Stimulated activated CD4-positive, alpha-beta T cell treated with anti-CD3 and anti-CD28 coated beads, Interleukin-1b, Interleukin-23, amount 100 ng/mL, for 24 hours (primary cell): ENCODE measurements at places on chromosomes 3 and 15.

DNA sequence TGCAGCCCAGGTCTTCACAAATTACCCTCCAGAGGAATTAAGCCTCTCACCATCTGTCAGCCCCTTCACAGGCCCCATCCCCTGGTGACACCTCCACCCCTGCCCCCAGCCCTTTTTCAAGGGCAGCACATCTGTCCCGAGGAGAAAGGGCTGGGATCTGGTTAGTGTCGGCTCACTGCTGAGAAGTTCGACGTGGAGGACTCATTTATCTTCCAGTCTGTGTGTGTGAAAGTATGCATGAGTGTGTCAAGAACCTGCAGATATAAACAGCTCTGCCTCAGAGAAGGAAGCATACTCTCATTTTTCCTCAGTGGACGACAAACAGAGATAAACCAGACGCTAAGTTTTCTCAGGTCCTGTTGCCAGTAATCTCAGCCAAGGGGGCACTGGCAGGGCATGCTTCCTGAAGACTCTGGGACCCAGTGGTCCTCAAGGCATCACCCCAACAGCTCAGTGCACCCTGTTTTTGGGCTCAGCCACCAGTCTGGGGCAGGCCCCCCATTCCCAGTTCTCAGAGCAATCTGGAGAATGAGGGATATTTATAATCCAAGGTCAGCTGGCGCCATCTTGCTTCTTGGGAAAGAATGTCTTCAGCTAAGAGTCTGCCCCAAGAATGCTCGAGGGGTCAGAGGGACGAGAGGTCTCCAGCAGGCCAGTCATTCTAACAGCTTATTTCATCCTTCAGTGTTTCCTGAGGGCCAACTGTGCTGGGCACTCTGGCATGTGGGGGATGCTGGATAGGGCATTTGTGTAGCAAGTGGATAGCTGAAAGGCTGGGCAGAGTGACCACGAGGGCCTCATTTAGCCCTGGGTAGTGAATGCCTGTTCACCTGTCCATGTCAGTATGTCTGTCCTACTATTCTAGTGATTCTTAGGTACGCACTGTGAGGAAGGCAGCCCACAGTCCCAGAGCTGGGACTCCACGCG is 73.6 kb downstream of the ADCY5 start:
- no peak for DNase-seq

DNA sequence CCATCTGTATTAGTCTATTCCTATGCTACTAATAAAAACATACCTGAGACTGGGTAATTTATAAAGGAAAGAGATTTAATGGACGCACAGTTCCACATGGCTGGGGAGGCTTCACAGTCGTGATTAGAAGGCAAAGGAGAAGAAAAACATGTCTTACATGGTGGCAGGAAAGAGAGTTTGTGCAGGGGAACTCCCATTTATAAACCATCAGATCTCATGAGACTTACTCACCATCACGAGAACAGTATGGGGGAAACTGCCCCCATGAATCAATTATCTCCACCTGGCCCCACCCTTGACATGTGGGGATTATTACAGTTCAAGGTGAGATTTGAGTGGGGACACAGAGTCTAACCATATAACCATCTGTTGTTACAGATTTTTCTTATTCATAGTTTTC is 42.1 kb upstream of the MB21D2 start:
- no peak for DNase-seq

DNA sequence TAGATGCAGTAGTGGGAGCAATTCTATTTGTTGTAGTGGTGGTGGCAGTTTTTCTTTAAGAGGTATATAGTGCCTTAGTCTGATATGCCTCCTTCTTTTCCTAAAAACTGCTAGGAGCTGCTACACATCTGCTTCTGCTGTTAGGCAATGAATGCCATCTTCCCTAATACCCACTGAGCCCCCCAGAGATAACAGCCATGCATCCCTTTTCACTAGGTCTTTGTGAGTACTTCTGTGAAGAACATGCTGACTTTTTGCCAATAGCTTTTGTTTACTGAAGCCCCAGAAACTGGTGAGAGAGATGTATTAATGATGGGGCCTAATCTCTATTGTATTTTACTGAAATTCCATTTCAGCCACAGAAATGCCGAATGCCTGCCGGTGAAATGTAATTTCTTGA is 92.6 kb upstream of the CHL1 start:
- no peak for DNase-seq

- DNase-seq, result no peak
These were observed 89.2 kb downstream of the CORO2B start for GRCh38 chr15:68667800-68668625.

DNA sequence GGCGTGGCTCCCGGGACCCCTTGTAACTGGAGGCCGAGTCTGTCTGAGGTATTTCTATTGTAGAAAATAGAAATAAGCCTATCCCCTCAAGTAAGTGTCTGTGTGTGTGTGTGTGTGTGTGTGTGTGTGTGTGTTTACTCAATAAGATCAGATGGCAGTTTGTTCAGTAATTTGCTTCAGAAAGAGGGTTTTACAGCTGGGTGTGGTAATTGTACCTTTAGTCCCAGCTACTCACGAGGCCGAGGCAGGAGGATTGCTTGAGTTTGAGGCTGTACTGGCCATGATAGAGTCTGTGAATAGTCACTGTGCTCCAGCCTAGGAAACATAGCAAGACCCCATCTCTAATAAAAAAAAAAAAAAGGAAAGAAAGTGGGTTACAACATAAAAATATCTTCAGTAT is 8.7 kb downstream of the SPINT1 start:
- no peak for DNase-seq

DNA sequence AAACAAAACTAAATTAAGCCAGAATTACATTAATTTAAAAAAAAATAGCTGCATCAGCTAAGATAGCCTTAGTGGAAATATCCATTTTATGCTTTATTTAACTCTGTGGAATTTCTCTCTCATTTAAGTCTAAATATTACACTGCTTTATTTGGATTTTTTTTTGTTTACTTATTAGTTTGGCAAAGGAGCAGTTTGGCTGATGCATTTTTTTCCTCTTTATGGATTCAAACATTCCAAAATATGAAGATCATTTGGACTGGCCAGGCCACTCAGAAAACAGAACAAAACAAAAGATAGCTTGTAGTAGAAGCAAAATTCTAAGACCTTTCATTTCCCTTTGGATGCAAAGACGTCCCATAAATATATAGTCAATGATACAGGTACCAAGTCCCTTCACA is 707.3 kb upstream of the UBE2E2 start:
- DNase-seq, result no peak

- no peak for DNase-seq
These were observed 15.7 kb upstream of the DPPA4 start for GRCh38 chr3:109353057-109353456.

DNA sequence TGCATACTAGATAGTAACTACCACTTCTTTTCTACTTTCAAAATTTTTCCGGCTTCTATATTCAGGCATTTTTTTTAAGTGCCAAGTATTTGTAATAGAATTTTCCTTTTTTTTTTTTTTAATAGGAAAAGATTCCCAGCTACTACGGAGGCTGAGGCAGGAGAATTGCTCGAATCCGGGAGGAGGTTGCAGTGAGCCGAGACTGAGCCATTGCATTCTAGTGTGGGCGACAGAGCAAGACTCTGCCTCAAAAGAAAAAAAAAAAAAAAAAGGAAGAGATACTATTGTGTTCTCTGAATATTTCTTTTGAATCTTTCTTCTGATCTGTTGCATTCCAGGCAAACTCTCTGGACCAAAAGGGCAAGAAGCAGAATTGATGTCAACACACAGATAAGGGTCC is 557.3 kb downstream of the FGF12 start:
- no peak for DNase-seq

- no peak for DNase-seq
These were observed 11.7 kb downstream of the ATP2C1 start for GRCh38 chr3:130905551-130905950.

GRCh38 chr3:194572944-194573491 is 60.2 kb downstream of the TMEM44 start:
- no peak for DNase-seq

DNA sequence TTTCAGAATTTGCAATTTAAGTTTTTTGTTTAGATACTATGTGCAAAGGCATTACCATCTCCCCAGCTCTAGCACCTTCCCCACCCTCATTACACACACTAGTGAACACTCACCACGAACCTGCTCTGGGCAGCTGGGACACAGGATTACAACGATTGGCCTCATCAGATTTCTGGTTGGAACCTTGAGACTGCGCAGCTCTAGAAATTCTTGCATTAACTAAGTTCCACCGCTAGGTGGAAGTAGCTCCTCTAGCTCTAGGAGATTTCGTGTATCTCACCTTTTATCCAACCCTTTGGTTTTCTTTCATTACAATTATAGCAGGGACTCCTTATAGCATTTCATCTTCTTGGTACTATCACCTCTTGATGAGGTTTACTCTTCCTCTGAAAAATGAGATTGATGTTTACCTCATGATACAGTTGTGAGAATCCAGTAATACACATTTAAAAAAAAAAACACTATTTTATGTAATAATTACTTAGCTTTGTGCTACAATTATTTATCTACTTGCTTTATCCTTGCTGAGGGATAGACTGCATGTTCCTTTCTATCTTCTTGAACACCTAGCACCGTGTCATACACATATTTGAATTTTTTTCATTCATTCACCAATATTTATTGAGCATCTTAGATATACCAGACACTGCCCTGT is 28.7 kb upstream of the PLOD2 start:
- no peak for DNase-seq

- DNase-seq, result peak; percentile 48
These were observed 164.5 kb downstream of the XXYLT1 start for GRCh38 chr3:195106418-195106906.

DNA sequence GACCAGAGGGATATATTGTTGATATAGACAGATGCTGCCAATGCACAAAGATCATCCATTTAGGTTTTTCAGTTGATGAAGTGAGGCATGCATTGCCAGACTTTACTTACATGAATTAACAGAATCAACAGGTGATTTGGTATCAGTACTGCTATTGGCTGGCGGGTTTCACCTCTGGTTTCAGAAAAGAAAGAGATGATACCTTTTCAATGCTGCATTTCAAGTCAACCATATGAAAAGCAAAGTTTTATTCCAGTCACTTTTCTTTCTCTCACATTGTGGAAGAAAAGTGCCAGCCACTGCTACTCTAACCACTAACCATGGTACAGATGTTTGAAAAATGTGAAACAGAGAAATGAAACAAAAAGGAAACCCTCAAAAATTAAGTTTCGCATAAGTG is 289.1 kb downstream of the TIGIT start:
- no peak for DNase-seq

GRCh38 chr3:45055032-45055410 is 28.9 kb downstream of the CLEC3B start:
- no peak for DNase-seq

DNA sequence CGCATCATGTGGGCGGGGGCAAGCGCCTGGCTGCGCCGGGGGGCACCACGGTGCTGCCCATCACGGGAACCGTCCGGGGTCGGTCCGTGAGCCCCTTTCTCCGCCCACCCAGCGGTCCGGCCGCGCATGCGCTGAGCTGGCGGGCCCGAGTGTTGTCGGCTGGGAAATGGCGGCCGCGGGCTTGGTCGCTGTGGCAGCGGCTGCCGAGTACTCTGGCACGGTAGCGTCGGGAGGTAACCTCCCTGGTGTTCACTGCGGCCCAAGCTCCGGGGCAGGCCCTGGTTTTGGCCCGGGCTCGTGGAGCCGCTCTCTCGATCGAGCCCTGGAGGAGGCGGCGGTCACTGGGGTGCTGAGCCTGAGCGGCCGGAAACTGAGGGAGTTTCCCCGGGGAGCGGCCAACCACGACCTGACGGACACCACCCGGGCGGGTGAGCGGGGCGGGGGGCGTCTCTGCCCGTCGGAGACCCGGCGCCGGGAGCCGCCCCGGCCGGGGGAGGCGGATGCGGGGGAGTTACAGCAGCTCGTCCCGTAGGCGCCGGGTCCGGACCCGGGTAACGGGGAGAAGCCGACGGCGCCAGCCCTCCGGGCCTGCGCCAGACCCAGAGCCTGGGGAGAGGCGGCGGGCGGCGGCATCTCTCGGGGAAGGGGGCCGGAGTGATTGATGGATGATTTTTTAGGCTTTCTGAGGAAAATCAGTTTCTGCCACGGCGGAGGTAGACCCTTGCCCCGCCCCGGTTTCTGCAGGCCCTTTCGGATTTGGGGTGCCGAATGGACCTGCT is at the start of gene LRCH3:
Gene LRCH3 (plus strand): TSS at position 142 of the 779 bp plus-strand sequence. CDS start 25 bp downstream, at position 167.
- peak; percentile 70 for DNase-seq

DNA sequence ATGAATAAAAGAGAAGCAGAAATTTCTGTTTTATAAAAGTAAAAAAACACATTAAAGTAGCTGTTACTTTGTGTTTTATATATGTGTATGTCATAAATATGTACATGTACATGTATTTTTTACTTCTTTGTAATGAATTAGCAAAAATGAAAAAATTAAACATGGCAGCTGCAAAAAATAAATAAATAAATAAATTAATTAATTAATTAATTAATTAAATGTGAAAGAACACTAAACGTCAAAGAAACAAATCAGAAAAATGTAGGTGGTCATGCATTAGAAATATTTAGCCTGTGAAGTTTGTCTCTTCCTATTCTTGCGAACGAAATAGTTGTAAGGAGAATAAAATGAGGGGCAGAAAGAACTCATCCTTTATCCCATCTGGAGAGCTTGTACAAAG is 357.0 kb downstream of the ZIC4 start:
- no peak for DNase-seq

DNA sequence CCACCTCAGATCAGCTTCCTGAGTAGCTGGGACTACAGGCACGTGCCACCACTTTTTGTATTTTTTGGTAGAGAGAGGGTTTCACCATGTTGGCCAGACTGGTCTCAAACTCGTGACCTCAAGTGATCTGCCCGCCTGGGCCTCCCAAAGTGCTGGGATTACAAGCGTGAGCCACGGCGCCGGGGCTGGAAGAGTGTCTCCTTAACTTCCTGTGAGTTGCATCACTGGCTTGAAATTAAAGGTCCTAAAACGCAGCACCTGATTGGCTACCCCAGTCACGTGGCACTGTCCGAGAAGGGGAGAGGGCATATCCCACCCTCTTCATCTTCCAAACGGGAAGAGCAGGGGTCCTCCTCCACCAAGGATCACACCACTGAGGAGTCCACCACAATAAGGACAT is 5.5 kb upstream of the FAM174B start:
- no peak for DNase-seq

- DNase-seq, result peak; percentile 82
These were observed at the start of gene PARP16 for GRCh38 chr15:65286704-65287519. Gene PARP16, minus strand, starts transcription at chr15:65286883. Its CDS starts 457 bp downstream, at chr15:65286426.

DNA sequence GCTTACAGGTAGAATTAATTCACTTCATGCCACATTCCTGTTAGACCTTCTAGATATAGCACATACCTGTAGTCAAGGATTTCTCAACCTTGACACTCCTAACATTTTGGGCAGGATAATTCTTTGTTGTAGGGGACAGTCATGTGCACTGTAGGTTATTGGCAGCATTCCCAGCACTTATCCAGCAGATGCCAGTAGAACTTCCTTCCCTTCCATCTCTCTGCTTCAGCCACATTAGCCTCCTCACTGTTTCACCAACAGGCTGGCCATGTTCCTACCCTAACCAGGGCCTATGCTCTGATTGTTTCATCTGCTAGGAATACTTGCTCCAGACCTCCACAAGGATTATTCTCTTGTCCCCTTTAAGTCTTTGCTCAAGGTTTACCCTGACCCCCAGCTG is 68.0 kb upstream of the STAC start:
- no peak for DNase-seq

DNA sequence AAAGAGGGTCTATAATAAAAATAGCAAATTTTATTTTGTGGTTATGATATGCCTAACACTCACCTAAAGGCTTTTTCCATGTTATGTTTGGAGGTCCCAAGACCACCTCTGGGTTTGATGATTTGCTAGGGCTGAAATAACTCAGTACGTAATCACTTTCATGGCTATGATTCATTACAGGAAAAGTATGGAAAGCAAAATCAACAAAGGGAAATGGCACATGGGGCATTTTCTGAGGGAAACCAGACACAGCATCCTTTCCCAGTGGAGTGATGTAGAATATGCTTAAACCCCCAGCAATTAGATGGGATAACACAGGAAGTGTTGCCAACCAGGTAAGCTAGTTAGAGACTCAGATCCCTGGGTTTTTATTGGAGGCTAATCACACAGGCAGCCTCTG is 701.6 kb upstream of the CBLB start:
- DNase-seq, result no peak
